ENCODE measurements at places on chromosomes 3 and 15.
A peak's percentile ranks its signal among the peaks of the same experiment; 100 is the strongest.

DNA sequence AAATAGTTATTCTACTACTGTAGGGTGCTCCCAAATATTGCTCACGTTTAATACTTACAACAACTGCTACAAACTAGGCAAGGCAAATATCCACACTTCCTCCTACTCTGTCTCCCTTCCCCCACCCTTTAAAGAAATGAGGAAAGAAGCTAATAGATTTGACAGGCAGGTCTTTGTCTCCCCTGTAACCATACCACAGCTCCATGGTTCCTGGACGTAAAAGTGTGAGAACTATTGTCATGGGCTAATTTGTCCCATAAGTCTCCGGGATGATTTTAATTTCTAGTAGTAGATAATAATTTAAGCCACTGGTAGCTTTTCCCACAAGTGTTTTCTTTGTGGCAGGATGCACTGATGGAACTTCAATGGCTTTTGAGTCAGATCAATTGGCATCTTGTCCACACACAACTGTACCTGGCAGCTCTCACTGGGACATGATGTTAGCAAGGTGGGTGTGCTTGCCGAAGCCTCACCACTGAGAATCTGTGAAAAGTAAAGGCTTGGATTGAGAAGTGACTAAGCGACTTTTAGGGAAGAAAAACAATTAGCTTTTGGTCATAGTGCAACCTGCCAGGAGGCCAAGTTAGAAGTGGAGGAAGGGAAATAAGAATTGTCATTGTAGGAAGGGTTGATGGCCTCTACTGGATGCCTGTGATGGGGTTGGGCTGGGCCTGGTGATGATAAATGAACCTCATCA lies 1.4 kb upstream of the CPOX start:
- no peak for DNase-seq

DNA sequence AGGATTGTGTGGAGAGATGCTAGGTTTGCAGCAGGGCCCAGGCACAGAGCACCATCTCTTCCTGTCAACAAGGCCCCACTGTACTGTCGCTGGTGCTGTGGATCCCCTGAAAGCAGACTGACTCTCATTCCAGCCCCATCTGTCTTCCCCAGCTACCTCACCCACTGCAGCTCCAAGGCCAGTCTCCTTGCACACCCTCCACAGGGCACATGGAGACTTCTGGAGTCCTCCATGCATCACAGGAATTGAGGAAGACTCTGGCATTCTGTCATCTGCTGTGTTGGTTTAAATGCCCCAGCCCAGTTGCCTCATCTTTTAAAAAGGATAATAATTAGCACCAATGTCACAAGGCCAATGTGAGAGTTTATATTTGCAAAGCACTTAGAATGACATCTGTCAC lies 301.2 kb downstream of the RPLP1 start:
- no peak for DNase-seq

- no peak for DNase-seq
Measured at GRCh38 chr15:74213858-74214284, 11.3 kb upstream of the STRA6 start.

GRCh38 chr3:136818769-136819391 lies at the start of gene SLC35G2:
SLC35G2 (plus strand) TSS chr3:136819126; CDS start chr3:136854461, 35,335 bp downstream.
- peak; percentile 64 for DNase-seq

DNA sequence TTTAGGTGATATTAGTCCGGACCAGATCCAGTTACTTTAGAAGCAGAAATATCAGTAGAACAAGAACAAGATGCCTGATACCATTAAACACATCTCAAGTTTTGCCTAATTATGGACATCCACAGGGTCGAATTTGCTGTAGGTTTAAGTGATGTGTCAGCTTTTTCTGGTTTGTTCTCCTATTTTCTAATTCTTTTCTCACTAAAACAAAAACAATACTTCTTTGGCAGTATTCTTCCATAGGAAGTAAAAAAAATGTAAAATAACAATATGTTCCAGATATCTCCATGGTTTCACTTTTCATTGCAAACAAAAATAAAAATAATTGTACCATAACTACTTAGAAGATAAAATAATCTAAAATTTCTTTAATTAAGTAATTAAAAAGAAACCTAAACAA lies 265.7 kb downstream of the SHOX2 start:
- no peak for DNase-seq

DNA sequence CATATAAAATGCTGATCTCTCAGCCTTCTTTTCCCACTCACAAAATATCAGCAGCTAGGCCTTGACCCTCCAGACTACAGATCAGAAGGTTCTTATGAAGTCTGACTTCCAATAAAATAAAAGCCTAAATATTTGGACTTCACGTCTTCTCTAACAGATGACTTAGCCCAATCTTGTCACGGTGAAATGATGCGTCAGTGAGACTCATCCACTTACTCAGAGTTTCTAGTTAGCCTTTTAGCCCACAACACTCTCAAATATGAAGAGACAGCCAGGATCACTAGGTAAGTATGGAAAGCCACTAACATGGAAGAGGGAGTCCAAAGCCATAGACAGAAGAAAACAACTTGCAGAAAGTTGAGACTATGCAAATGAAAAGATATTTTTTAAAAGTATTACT lies 601.2 kb downstream of the PYDC2 start:
- no peak for DNase-seq

GRCh38 chr3:188631291-188632010 lies 477.5 kb downstream of the LPP start:
- no peak for DNase-seq

DNA sequence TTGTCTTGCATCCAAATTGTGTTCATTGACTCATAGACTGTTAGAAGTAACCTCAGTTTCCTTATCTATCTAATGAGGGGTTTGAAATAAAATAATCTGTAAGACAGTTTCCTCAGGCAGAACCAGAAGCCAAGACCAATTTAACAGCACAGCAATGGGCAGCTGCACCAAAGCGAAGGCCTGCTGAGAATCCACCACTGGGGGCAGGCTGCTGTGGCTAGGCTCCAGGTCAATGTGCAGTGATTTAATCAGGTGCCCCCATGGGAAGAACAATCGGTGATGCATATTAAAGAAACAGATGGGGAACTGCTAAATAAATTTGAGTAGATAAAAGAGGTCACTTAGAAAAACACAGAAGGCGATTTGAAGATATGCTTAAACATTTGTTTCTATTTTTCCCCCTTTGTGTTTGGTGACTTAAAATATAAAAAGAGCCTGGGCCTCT lies 28.0 kb upstream of the TMOD3 start:
- peak; percentile 29 for DNase-seq

DNA sequence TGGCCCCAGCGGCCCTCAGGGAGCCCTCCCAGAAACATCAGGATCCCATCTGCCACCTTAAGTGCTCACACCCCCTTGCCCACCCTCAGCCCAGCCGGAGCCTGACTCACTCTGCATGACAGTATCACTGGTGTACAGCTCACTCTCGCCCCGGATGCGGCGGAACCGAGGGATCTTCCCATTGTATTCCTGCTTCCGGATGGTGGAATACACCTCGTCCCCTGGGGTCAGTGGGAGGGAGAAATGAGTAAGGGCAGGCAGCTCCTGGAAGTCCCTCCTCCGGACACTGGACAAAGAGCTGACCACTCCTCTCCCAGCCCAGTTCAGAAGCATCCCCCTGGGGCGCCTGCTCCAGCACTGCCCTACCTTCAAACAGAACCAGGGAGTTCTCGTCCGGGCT lies 16.5 kb downstream of the SEMA7A start:
- DNase-seq: peak; percentile 66

DNA sequence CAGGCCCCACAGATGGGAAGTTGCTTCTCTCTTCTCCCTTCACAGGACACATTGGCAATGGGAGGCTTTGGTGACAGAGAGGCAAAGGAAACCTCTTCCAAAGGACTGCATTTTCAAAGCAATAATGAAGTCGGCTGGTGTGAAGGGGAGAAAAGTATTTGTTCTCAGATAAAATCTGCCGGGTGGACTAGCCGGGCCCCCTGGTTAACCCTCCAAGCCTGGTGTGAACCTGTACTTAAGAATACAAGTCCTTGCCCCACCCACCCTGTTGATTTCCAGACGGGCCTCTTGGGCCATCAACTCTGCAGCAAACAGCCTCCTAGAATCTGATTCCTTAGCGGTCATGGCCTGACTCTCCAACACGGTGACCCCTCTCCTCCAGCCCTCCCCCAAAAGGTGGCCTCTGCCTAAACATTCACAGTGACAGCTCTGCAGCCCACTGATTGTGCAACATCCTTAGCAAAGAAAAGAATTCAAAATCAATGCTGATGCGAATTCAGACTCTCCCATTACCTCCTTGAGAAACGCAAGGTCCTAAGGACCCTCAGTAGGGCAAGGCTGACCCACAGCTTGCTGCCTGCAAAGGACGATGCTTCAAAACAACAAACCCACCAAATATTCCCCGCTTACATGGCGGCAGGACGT lies 9.9 kb downstream of the TLE3 start:
- DNase-seq: no peak

- DNase-seq: no peak
Measured at GRCh38 chr3:66144568-66145407, 76.0 kb upstream of the SLC25A26 start.

GRCh38 chr15:74653426-74654102 lies 37.9 kb downstream of the CLK3 start:
- DNase-seq: no peak

GRCh38 chr3:15159501-15160136 lies 46.4 kb upstream of the CAPN7 start:
- DNase-seq: no peak

GRCh38 chr3:111331912-111332311 lies 210.1 kb upstream of the CD96 start:
- no peak for DNase-seq

- peak; percentile 4 for DNase-seq
Measured at GRCh38 chr3:144677103-144677502, 705.5 kb downstream of the DIPK2A start.

GRCh38 chr3:71659864-71660591 lies 65.2 kb downstream of the EIF4E3 start:
- no peak for DNase-seq

GRCh38 chr15:38320181-38320580 lies 67.5 kb downstream of the SPRED1 start:
- DNase-seq: no peak

GRCh38 chr3:112437146-112438022 lies 61.9 kb downstream of the BTLA start:
- DNase-seq: no peak

- DNase-seq: no peak
Measured at GRCh38 chr3:12221663-12222062, 63.0 kb upstream of the TIMP4 start.

- no peak for DNase-seq
Measured at GRCh38 chr3:120652281-120652680, 29.8 kb downstream of the HGD start.

DNA sequence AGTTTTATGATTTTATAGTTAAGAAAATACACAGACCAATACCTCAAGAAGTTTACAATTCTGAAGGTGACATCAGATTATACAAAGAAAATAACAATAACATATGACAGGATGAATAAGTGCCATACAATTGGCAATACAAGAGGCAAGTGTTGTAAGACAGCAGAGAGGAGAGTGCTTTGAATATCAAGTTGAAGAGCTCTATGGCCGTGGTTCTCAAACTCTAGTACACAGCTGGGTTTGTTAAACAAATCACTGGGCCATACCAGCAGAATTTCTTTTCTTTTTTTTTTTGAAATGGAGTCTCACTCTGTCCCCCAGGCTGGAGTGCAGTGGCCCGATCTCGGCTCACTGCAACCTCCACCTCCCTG lies 167.1 kb upstream of the NECTIN3 start:
- DNase-seq: no peak

DNA sequence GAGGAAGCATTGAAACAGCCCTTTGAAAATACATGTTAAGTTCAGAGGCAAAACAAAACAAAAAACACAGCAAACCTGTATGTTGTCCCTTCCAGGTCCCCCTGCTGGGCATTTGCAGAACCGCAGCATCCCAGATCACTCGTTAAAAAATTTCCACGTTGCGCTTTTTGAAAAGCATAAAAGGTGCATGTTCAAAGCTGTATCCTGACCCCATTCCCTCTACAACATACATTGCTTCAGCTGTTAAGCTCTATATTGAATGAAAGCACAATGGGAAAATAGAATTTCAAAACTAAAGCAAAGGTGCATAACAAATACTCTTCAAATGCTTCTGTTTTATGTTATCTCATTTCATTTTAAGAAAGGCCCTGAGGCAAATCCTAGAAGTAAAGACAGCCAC lies 328.3 kb downstream of the THSD4 start:
- peak; percentile 37 for DNase-seq

DNA sequence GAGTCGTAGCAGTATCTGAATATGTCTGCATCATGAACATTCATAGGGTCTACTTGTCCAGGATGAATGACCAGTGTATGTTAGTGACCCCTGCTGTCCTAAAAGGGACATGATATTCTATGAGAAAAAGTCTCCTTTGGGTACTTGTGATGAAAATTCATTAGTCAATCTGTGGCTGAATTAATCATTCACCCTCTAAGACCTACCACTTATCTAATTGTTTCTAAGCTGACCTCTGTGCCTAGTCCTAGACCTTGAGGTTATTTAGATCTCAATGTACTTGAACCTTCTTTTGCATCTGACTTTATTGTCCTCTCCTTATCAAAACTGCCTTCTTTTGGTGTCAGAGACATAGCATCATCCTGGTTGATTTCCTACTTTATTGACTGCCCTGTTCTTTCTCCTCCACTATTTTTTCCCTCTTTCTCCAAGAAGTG lies 799.3 kb downstream of the DIPK2A start:
- DNase-seq: peak; percentile 22

GRCh38 chr3:70740071-70740470 lies 427.6 kb upstream of the MDFIC2 start:
- DNase-seq: no peak

- DNase-seq: no peak
Measured at GRCh38 chr3:178440043-178440442, 96.2 kb upstream of the KCNMB2 start.

GRCh38 chr3:100297784-100298183 lies 36.8 kb upstream of the NIT2 start:
- DNase-seq: no peak

- peak; percentile 7 for DNase-seq
Measured at GRCh38 chr3:160343132-160343531, 55.9 kb downstream of the IFT80 start.

DNA sequence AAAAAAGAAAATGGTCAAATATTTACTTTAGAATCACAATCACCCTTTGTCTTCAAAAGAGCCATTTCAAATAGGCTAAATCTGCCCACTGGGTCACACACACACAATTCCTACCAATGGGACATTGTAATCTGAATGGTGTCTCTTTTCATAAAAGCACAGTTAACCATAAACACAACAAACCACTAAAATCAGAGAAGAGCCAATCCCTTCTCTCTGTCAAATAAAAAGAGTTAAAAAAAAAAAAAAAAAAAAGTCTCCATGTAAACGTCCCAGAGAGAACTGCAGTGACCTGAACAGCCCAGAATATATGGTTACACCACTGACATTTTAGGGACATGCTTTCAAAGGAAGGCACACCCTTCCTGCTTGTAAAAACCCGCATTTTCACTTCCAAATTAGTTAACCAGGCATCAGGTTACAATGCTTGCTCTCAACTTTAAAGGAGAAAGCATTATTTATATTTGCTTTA lies 63.7 kb downstream of the PRICKLE2 start:
- peak; percentile 14 for DNase-seq

DNA sequence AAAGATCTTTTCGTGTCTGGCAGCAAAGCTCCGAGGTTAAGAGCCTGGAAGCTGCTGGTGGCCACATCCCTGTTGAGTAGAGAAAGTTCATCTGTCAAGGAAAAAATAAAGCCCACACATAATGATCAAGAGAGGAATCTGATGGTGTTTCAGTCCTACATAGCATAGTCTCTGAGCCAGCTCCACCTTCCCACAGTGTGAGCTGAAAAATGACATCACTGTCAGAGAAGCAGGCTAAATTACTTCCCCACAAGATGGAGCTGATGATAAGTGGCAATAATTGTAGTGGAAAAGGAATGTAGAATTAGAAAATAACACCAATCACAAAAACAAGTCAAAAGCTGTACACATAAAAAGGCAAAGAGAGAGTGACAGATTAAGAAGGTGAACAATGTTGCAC lies 84.5 kb downstream of the AQP9 start:
- DNase-seq: no peak
